ENCODE measurements at places on chromosomes 7 and 10. TPM values are rescaled to one million over a fixed set of nuclear protein-coding genes. Genes with fewer than 3 reads are reported as not detected.

Gene RAMP3
- not detected for total RNA-seq

Gene COPG2
- total RNA-seq = 42.7 TPM

Gene ACTR3C
- 1.2 TPM for total RNA-seq

Gene PCDH15
- under 0.01 TPM for total RNA-seq

Gene CALHM3
- total RNA-seq = not detected

Gene CCDC146
- total RNA-seq = 1.5 TPM

Gene PSD
- total RNA-seq = 12.2 TPM

Data from smooth muscle cell of the umbilical artery (primary cell).